Stimulated activated CD4-positive, alpha-beta T cell treated with anti-CD3 and anti-CD28 coated beads, Interleukin-1b, Interleukin-23, amount 100 ng/mL, for 1 hour (primary cell): ENCODE measurements at places on chromosomes 6 and 20.

DNA sequence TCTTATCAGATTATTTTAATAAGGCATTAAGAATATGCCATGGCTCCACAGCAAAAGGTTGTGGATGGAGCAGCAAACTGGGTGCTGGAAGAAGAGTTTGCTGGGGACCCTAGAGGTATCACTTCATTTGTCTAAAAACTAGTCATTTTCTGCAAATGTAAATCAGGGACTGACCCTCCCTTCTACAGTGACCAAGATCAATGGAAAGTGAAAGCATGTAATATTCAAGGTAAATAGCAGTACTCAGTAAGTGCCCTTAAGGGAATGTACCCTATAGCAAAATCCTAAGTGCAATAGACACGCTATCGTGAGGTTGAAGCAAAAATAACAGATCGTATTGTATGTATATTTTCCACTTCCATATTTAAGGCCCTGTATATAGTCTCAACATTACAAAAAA, 38.7 kb downstream of the TRDN start:
- no peak for DNase-seq

DNA sequence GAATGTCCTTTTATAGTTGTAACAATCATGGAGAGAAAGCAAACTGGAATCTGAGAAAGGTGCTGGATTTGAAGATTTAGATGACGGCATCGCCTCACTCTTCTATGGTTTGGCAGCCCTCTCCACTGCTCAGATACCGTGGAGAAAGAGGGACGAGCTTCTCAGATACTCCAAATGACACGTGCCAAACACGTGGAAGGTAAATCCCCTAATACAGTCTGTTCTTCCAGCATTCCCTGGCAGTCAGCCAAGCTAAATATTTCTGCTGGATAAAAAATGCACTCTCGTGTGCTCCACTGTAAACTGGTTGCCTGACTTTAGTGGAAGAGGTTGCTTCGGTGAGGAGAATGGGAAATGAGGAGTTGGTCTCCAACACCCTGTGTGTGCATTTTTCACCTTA, 16.7 kb upstream of the PRDM1 start:
- DNase-seq: no peak

DNA sequence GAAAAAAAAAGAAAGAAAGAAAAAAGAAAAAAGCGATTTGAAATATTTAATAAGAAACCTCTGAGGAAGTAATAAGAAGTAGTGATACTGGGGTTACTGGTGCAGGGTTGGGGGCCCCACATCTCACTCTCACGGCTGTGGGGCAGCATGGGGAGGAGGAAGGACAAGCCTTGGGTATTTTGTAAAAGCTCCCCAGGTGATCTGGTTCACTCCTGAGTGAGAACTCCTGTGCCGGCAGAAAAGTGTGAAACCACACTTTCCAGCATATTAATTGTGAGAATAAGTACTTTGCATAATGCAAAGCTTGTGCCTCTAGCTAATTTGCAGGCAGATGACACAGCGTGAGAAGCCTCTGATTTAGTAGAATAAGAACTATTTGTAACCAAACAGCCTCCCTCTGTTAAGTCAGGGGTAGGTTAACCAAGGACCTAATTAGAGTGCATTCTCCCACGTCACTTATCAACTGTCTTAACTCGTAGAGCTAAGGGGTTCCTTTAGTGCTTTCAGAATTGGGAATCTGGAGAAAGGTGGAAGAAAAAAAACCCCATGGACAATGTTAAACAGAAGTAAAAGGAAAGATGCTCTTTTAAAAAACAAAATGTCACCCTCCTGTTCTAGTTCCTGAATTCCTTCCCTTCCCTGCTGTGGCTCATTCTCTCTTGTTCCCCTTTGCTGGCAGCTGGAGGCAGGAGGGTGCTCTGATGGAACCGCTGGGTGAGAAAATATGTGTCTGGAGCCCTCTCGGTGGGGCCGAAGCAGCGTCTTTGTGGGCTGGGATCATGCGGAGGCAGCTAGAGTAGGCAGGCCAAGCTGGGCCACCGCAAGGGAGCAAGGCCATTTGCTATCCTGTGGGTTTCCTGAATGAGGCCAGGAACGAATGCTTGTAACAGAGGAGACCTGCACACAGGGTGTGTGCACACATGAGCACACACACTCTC, 108.7 kb downstream of the FYN start:
- DNase-seq: no peak

- no peak for DNase-seq
Observed at GRCh38 chr20:37895166-37895565, 7.8 kb upstream of the VSTM2L start.

DNA sequence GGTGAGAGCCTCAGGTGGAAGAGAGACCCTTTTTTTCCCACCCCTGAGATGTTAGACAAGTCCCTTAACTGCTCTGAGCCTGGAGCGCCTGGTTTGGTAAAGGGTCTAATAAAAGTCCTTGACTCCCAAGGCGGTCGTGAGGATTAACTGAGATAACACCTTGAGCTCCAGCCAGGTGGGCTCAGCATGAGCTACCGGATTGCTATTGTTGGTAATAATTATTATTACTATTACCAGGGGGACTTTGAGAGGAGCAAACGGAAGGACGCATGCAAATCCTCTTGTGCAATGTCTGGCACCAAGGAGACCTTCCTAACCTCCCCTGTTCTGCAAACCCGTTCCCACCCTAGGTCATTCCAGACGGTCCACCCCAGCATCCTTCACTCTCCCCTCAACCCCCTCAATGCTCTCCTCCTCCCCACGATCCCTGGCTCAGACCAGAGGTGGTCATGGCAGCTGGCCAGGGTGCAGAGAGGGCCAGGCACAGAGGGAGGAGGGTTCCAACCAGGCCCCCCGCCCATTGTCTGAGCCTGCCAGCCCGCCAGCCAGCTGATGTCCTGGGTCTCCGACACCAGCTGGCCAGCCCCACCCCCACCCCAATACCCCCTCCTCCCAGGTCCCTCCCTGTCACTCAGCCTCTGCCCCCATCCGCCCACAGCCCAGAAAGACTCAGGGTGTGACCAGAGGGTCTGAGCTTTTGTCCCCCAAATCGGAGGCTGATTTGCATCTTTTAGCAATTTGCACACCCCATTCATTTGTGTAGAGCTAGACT, 14.3 kb upstream of the CBFA2T2 start:
- no peak for DNase-seq

GRCh38 chr20:53079261-53079691, 107.1 kb downstream of the TSHZ2 start:
- no peak for DNase-seq
